ENCODE measurements at places on chromosomes 12 and 14.
A peak's percentile ranks its signal among the peaks of the same experiment; 100 is the strongest.

- DNase-seq = no peak
Measured at GRCh38 chr12:25806271-25806670, 152.2 kb upstream of the RASSF8 start.

- DNase-seq = no peak
Measured at GRCh38 chr12:127760996-127761395, 506.0 kb upstream of the TMEM132C start.

- peak; percentile 18 for DNase-seq
Measured at GRCh38 chr12:81949416-81949815, 190.3 kb upstream of the PPFIA2 start.

DNA sequence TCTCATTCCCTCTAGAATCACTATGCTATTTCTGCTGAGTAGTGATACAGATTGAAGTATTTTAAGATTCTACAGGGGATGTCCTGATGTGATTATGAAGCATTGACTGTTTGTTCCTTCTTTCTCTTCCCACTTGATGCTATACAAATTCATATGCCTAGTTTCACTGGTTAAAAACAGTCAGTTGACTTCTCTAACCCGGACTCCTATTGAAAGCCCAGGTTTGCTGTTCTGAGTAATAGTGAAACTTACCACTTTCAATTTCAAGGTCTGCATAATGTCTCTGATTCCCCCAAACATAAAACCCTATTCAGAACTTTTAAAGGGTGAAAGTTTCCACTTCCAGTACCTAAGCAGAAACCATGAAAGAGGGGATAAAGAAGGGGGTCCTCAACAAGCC lies 117.7 kb upstream of the RPL10L start:
- no peak for DNase-seq

DNA sequence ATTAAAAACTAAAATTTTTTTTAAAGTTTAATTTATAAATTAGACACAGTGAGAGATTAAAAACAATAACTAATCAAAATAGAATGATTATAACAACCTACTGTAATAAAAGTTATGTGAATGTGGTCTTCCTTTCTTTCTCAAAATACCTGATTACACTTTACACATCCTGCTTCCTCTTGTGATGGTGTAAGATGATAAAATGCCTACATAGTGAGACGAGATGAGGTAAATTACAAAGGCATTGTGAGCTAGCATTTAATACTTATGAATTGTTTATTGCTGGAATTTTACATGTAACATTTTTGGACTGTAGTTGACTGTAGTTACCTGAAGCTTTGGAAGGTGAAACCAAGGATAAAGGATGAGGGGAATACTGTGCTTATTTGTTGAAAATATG lies 94.2 kb upstream of the CLEC14A start:
- no peak for DNase-seq

DNA sequence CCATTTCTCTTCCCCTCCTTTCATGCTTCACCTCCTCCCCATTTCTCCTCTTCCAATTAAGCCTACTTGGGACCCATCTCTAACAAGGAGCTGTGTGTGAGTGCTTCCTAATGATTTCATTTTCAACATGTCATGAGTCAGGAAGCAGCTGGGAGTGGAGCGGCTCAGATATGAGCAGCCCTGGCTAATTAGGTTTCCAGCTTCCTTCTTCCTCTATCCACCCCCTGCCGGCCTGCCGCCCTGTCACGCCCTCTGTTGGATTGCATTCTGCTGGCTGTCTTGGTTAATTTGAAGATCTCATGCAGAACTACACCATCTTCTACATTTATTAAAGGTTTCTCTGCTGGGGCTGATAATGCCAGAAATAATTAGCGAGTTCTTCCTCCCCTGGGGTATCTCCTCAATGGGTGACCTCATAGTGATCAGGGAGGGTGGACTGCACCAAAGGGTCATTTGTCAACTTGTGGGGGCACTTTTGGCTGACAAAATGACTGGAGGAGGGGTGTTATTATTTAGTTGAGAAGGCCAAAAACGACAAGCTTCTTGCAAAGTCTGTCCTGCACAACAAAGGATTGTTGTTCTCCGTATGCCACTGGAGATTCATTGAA lies 300.9 kb upstream of the SRRM4 start:
- no peak for DNase-seq

- DNase-seq = no peak
Measured at GRCh38 chr12:132326646-132327045, 2.7 kb downstream of the GALNT9 start.

DNA sequence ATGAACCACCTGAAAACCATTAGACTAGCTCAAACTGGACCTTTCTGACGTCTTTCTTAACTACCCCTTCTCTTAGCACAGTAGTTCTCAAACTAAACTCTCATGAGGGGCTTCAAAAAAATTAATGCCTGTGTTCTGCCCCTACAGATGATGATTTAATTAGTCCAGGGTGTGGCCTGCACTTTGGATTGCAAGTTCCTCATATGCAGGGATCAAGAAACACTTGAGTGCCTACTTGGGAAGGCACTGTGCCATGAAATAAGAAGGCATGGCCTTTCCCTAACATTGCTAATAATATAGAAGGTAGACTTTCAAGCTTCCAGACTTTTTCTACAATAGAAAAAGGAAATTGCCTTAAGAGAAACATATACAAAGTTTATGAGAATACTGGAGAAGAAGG lies 22.8 kb upstream of the KLHDC2 start:
- DNase-seq = no peak

GRCh38 chr12:49696723-49697122 lies 10.5 kb downstream of the FMNL3 start:
- DNase-seq = no peak
